ENCODE measurements at places on chromosomes 2 and 18.
A peak's percentile ranks its signal among the peaks of the same experiment; 100 is the strongest.

DNA sequence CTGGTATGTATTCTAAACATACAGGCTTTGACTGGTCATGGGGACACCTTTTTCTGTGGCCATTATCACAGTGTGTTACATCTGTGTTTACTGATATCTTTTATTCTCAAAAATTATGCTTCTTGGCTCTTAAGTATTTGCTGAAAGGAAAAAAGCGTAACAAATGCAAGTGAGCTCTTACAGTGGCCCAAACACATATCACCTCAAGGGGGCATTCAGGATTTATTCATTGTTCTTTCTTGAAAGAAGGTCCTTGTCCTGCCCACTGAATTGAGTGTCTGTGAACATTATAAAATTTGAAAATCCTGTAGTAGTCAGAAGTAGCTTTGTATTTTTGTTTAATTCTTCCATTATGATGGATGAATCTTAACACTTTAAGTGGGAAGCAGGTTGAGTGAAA, 454.5 kb downstream of the XIRP2 start:
- no peak for DNase-seq

DNA sequence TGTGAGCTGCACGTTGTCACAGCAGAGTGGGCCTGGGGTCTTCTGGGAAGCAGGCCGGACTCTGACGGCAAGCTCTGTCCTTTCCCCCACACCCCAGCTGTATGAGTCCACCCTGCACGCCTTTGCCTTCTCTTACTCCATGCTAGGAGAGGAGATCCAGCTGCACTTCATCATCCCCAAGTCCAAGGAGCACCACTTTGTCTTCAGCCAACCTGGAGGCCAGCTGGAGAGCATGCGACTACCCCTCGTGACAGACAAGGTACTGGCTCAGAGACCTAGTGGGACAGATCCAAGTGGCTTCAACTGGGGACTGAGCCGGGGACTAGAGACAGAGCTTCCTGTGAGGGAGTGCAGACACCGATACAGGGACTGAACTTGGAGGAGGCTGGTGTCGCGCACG, 40.1 kb downstream of the NTSR2 start:
- DNase-seq: no peak

- DNase-seq: no peak
These were observed 40.0 kb downstream of the COL4A3 start for GRCh38 chr2:227204452-227204851.

DNA sequence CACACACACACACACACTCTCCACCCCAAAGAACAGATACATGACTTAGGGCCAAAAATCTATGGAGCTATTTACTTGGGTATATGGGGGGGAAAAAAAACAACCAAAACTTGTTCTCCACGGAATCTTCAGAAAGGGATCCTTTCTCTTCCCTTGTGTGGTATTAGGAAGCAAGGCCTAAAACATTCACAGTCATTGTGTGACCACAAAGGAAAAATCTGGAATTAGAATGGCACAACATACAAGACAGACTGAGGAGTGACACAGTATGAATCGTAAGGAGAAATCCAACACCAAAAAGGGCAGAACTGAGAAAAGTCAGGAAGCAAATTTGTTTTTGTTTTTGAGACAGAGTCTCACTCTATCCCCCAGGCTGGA, 70.3 kb downstream of the ASXL2 start:
- no peak for DNase-seq

DNA sequence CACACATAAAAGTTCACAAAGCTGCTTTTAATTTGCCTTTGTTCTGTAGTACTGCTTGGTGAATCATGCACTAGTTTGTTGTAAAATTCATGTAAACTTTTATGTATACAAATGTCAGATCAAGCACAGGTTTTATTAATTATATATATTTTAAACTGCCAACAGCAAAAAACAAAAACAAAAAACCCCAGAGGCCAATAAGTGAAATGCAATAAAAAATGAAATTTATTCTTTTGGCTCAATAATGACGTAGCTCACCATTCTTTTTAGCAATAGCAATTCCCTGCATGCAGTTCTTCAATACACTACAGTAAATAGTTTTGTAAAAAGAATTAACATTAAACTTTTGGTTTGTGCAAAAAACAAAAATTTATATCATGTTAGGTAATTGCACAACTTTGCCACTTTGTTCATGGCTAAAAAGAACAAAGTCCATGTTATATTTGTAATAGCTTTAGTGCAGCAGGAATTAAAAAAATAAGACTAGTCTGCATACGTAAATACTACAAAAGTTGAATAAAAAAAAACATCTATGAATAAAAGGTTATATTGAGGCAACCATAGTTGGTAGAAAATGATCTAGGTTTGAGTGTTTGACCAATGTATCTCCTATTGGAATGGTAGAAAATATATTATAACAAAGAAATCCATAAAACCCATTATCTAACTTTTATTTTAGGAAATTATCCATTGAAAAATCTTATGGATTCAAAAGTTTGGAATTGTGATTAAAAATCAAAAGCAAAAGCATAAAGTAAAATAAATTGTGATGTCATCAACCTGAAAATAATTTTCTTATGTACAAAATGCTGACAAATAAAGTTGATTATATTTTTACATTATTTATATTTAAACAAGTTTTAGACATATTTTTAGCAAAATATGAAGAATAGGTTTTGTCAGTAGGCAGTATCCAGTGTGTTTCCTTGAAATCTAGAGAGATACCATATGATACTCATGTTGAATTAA, 115.6 kb downstream of the SCN3A start:
- DNase-seq: no peak

GRCh38 chr2:133844214-133844892, 276.1 kb upstream of the NCKAP5 start:
- DNase-seq: peak; percentile 64

GRCh38 chr18:58321986-58322385, 278.0 kb downstream of the NEDD4L start:
- peak; percentile 33 for DNase-seq

- no peak for DNase-seq
These were observed 479.3 kb downstream of the IRS1 start for GRCh38 chr2:226320076-226320948.

GRCh38 chr18:74975001-74975400, 233.9 kb downstream of the PTGR3 start:
- no peak for DNase-seq

DNA sequence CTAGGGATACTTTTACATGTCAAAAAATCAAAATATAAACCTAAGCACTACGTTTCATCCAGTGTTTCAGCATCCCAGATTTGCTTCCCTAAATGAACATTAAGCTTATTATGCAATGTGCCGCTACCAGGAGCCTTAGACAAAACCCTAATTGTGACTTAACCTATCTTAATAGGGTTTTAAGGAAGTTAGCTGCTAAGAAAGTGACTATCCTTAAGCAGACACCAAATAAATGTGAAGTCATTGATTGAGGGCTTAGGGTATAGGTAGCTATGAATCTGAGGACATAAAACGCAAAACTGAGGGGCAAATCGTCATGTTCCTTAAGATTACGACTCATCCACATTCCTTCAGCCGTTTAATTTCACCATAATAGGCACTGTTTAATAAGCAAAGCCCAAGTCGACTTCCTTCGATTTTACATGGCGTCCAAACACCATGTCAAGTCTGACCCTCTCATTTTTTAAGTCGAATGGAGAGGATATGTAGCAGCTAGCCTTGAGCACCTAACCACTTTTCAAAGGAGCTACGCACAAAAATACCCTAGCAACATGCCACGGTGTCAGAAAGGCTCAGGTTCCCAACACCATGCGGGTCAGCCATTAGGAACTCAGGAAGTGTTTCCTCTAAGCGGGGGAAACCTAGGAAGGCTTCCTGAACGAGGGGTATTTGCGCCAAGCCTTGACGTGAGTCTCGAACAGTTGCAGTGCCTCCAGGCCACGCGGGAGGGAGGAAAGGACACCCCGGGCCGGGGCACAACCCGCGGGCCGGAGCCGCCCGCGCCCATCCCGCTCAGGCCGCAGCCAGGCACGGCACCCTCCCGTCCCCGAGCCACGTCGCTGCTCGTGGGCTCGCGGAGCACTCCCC, 1.0 kb downstream of the HDLBP start:
- DNase-seq: no peak

DNA sequence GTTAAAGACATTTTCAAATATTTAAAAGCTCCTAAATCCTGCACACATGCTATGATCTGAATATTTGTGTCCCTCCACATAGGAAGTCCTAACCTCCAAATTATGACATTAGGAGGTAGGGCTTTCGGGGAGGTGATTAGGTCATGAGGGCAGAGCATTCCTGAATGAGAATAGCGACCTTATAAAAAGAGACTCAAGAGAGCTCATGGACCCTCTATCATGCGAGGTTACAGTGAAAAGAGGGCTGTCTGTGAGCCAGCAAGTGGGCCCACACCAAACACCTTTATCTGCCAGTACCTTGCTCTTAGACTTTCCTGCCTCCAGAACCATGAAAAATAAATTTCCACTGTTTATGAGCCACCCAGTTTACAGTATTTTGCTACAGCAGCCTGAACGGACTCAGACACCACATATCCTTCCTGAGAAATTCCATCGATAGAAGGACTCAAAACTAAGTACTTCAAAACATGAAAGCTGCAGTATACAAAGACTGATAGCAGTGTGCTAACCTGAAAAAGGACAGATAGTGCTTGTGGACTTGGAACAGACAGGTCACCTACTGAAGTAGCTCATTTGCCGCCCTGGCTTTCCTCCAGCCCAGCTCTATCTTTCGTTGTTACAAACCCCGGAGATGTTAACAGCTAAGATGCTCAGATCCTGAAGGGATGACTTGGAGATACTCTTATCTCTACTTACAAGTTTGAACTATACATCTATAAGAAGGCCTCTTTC, 13.8 kb downstream of the FAM210A start:
- DNase-seq: no peak

DNA sequence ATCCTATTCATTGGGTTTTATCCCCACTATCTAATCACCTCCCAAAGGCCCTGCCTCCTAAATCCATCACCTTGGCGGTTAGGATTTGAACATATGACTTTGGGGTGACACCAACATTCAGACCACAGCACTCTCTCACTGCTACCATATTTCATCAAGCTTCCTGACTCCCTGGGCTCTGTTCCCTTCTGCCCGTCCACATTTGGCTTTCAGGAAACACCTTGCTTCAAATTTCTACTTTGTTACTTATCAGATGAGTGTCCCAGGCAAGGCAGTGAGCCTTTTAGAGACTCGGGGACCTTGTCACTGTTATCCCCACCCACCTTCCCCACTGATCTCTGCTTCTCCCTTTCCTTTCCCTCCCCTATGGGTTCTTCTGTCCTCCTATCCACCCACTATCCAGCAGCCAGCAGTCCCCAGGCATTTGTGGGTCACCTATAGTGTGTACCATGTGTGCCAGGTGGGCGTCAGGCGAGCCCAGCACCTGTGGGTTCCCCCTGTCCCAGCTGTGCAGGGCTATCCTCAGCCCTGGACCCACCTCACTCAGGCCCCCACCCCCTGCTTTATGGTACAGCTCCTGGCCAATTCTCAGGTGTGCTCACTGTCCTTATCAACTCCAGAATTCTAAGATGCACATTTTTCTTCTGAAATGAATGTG, 230.9 kb downstream of the LOXHD1 start:
- DNase-seq: no peak

- no peak for DNase-seq
These were observed 12.4 kb downstream of the HS6ST1 start for GRCh38 chr2:128306081-128306930.

DNA sequence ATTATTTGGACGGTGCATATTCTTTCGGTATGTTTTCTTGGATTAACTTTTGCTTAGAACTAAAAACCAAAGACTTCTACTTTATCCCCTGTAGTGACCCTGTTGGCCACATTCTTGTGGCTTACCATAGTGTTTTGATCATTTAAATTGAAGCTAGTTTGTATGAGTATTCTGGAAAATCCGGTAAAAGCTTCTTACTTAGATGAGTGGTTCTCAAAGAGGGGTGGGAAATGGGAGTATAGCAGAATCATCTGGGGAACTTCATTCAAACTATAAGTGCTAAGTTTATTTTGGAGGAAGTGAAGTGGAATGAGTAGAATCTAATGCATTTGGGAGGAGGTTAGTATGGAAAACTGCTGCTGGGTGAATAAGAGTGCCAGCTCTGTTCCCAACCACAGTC, 3.8 kb downstream of the PPP1CB start:
- DNase-seq: no peak
